ENCODE measurements at places on chromosomes 11 and 22.

DNA sequence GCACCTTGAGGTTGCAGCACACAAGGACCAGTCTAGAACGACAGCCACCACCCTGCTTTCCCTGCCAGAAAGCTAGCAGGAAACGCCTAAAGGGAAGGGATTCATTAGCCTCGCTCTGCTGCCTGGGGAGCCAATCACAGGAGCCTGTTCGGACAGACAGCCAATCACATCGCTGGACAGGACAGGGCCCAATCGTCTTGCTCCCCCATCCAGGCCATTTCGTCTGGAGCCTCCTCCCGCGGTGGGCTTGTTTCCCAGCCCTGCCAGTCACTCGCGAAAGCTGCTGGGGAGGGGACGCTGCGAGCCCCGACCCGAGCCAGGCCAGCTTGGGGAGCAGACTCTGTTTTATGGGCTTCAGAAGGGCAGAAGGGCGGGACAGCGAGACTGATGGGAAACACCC is 79.8 kb upstream of the NCAM1 start:
- no peak for DNase-seq

GRCh38 chr11:11946180-11946579 is 62.2 kb downstream of the DKK3 start:
- DNase-seq = no peak

GRCh38 chr11:57698843-57699365 is 13.1 kb downstream of the MED19 start:
- no peak for DNase-seq

GRCh38 chr11:69241075-69241740 is 52.7 kb upstream of the MYEOV start:
- no peak for DNase-seq

DNA sequence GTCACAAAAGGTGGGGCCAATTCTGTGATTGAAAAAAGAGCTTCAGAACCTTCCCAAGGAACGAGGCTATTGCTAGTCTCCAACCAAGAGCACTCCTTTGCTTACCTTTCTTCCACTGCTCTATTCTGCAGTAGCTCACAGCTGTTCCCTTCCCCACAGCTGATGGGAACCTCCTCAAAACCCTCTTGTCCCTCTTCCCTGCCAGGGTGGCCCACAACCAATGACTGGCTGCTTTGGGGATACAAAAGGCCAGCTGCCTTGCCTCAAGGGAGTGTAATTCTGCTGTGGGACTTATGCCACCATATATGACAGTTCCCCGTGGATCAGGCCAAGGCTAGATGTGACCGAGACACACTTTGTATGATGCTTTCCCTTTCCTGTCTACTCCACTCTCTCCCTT is 15.0 kb downstream of the KCNE3 start:
- DNase-seq = no peak

- DNase-seq = no peak
These were observed 55.4 kb downstream of the LIF start for GRCh38 chr22:30191040-30191701.

DNA sequence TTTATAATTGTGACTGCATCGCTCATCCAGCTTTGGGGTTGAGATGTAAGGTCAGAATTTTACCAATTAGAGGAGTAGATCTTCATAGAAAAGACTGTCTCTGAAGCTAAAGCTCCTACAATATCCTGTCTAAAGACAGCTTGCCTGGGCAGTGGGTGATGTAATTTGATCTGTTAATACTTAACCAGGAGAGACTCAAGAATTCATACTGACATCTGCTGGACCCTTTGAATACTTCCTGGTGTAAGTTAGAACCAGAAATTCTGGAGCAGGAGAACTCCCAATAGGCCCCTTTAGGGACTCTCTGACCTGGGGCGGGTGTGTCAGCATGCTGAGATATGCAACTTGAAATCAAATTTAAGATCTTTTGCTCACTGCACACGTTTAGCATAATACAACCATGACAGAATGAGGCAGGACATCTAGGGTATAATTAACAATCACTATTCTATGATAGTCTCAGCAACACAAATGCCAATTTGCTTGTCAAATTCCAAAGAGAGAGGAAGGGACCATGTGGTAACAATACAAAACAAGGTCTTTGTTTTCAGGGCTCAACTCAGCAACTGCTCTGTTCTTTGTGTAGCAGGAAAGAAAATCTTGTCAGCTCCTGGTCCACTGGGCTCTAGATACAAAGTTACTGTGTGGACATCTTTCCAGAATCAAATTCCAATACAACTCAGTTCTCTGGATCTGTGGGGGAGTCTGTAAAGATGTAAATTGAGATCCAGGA is 143.9 kb downstream of the INSC start:
- no peak for DNase-seq

DNA sequence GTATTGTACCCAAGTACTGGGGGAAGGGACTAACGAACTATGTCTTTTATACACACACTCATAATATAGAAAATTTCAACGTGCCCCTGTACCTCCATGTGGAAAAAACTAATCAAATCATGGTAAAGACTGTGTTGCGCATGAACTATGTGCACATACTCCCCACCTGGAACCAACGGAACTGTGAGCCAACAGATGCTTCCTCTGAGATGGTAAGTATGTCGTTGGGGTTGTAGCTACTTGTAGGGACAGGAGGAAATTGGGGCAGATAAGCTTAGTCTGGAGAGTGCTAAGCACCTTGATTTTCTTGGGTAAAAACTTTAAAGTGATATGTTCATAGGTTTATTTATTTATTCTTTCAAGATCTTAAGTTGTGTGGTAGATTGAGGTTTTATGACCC is 40.1 kb downstream of the GLYAT start:
- no peak for DNase-seq

DNA sequence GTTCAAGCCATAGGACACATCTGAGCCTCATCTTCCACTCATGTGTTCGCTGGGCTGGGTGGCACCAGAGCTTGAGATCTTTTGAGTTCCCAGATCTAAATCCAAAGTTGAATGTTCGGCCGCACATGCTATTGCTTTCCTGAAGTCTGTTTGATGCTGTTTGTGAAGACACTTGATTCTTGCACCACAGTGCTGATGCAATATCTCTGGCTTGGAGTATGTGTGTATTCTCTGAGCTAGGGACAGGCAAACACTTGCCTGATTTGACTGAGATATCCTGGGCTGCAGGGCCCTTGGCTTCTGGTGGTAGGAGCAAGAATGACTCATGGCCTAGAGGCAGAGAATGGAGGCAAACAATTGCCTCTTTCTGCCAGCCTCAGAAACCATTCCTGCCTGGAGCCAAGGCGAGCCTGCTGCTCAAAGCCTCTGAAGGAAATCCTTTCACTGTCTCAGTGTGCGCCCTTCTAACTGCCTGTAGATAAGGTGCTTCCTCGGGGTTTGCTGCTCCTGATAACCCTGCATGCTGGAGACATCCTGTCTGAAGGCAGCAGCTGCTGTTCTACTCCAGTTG is 73.0 kb downstream of the CYB5R2 start:
- no peak for DNase-seq

GRCh38 chr22:21835378-21835777 is 32.1 kb downstream of the MAPK1 start:
- DNase-seq = no peak

DNA sequence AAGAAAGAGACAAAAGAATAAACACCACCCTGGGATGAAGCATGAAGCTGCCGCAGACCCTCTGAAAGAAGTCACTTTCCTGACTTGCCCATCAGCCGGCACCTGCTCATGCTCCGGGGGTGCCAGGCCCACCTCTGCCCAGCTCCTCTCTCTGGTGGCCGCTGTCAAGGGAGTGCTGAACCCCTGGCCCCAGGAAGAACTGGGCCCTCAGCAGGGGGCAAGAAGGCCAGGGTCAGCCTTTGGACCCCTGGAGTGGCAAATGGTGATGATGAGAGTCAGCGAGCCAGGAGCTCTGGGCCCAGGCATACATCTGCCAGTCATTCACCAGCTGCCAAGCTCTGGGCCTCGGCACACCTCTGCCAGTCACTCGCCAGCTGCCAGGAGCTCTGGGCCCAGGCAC is 17.4 kb downstream of the TTLL8 start:
- DNase-seq = no peak

DNA sequence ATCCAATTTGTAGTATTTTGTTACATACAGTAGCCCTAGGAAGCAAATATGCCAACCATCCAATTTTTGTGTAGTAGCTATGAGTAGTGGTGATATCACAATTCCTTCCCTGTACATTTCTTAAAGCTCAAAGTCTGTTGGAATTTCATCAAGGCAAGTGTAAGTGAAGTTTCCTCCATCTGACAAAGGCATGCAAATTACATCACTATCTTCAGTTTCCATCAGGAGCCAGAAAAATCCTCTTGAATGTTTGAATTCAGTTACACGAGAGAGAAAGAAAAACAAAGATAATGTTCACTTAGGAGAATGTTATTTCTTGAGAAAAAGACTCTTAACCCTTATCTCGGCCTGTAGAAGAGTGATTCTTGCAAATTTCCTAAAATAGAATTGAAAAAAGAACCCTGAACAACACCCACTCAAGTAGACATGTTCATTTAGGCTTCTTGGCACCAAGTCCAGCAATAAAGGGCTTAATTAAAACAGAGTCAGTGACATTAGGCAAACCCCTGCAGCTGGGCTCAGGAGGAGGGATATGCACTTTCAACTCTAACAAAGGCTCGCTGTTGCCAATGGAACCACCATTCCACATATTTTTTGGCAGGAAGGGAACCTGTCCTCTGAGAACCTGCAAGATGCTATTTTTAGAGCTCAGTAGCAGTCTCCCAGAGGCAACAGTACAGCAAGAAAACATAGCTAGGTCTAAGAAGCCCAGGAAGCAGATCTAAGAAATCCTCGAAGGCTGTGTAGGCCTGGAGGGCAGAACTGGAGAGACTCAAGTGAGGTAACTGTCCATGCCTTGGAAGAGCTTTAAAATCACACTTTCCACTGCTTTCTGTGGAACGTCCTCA is 144.6 kb downstream of the CCDC81 start:
- DNase-seq = peak; percentile 84

DNA sequence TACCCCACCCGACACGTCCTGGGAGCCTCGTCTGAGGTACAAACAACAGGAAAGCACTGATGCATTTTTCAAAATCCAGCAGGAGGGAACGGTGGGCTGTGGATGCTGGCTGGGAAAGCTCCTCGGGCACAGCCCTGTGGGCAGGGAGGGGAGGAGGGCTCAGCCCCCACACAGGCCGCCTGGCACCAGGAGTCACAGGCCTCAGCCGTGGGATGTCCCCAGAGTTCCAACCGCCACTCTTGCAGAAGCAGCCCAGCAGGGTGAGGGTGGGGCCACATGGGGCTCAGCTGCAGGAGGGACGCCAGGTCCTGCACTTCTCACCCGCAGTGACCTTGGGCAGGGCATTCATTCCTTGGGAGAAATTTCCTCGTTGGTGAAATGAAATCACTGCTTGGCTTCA is 274.6 kb downstream of the BRD1 start:
- DNase-seq = no peak

- no peak for DNase-seq
These were observed 636.3 kb upstream of the TENM4 start for GRCh38 chr11:80077113-80077512.

- no peak for DNase-seq
These were observed 21.5 kb downstream of the OTUB1 start for GRCh38 chr11:64007629-64008282.

GRCh38 chr11:33157103-33158027 is 3.9 kb downstream of the CSTF3 start:
- DNase-seq = no peak

GRCh38 chr11:117201658-117202305 is 2.6 kb downstream of the TAGLN start:
- no peak for DNase-seq

- peak; percentile 15 for DNase-seq
These were observed 12.0 kb upstream of the CAT start for GRCh38 chr11:34426766-34427185.

DNA sequence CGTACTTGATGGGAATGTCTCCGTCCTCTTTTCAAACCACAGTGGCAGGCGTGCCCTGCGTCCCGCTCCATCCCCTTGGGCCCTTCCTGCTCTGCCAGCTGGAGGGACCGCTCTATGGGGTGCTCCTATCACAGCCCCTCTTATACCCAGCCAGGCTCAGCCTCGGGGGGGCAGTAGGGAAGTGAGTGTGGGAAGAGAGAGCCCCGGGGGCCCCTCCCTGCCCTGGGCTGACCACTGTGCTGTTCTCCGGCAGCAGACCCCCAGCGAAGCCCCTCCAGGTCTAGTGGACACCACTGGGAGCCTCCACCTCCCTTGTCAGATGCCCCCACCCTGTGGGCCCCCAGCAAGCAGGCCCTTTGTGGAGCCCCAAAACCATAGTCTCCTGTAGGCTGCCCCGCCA is 572.5 kb downstream of the BRD1 start:
- no peak for DNase-seq

DNA sequence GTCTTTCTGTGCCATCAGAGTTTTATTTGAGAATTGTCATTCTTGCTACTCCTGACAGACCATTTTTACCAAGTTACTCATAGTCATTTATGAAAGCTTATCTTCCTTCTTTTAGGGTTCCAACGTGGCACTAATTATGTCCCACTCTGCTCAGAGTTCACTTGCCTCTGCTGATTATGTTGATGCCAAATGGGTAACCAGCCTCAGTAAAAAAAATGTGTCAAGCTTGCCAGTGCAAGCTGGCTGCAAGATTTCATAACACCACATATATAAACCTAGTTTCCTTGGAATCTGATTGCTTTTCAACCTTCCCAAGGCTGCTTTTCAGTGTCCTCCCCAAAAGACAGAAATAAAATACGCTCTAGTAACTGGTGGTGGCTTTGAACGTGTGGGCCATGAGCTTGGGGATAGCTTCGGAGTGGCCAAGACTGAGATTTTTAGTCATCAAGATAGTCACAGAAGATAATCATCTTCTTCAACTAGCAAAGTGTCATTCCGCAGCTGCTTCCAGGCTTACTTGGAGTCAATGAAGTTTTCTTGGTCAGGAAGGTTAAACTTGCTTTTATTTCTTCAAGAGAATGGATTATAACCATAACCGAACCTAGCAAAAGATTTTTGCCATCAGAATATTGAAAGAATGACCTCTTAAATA is 29.5 kb upstream of the APOA1 start:
- no peak for DNase-seq

GRCh38 chr22:22776121-22776520 is 111.5 kb upstream of the IGLL5 start:
- no peak for DNase-seq

- DNase-seq = peak; percentile 73
These were observed 129.1 kb downstream of the EHF start for GRCh38 chr11:34749666-34750659.

DNA sequence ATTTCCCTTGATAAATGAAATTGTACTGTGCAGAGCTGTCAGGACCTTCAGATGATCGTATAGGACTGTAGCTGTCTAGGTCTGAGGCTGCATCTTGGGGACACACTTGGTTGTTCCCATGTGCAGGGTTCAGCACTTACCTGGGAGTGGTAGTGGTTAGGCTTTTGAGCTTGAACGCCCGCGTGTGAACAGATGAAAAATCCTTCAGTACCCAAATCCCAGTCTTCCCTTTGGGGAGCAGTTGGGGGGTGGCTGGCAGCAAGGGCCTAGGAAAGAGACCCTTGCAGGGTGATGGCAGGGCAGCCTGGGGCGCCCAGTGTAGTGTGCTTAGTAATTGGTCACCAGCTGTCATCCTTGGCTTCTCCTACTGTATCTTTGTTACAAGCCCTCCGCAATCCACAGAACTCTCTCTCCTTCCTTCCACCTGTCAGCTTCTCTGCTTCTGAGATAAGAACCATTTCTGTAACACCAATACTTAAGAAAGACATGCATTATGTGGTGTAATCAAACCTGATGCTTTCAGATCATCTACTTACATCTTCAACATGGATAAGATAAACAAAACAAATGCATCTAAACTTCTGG is 64.6 kb downstream of the MORC2 start:
- DNase-seq = no peak

GRCh38 chr11:111882202-111882601 is 2.9 kb downstream of the CFAP68 start:
- DNase-seq = no peak

- no peak for DNase-seq
These were observed 252.3 kb downstream of the TBC1D22A start for GRCh38 chr22:47014636-47015345.

- DNase-seq = peak; percentile 84
These were observed 41.1 kb downstream of the LIF start for GRCh38 chr22:30205281-30206115.

Measured in non-pigmented ciliary epithelial cell (primary cell).